ENCODE measurements at places on chromosomes 1 and 21.
A peak's percentile ranks its signal among the peaks of the same experiment; 100 is the strongest.

DNA sequence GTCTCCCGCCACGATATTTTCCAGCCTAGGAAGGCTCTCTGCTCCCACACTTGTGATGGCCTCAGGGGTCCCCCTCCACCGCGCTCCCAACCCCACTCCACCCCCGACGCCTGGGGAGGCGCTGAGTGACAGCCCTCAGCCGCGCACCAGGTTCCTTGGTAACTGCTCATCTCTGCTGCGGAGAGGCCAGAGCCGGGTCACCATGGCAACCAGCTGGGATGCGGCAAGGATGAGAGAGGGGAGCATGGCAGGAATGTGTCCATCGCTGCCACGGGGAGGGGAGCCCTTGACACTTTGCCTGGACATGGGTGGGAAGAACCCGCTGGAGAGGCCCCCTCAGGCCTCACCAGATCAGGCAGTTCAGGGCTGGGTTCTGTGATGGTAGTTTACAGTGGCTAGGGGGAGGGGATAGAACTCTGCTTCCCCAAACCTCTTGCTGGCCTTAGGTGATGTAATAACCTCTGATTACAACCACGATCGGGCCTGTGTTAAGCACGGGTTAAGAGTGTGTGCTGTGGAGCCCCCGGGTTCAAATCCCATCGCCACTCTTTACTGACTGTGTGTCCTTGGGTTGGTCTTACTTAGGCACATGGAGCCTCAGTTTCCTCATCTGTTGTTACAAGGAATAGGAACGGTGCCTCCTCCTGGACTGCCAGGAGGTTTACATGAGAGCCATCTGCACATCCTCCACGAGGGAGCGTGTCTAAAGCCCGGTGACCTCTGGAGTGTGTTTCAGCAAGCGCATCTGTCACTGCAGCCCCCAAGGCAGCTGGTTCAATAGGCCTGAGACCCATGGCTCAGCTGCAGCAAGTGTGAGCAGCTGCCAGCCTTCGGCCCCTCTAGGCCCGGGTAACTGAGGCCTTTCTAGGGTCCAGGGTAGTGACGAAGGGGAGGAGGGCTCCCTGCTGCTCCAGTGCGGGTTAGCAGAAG is 6.3 kb downstream of the KIF17 start:
- peak; percentile 62 for DNase-seq

GRCh38 chr1:54851406-54851805 is 35.6 kb downstream of the DHCR24 start:
- DNase-seq = no peak

DNA sequence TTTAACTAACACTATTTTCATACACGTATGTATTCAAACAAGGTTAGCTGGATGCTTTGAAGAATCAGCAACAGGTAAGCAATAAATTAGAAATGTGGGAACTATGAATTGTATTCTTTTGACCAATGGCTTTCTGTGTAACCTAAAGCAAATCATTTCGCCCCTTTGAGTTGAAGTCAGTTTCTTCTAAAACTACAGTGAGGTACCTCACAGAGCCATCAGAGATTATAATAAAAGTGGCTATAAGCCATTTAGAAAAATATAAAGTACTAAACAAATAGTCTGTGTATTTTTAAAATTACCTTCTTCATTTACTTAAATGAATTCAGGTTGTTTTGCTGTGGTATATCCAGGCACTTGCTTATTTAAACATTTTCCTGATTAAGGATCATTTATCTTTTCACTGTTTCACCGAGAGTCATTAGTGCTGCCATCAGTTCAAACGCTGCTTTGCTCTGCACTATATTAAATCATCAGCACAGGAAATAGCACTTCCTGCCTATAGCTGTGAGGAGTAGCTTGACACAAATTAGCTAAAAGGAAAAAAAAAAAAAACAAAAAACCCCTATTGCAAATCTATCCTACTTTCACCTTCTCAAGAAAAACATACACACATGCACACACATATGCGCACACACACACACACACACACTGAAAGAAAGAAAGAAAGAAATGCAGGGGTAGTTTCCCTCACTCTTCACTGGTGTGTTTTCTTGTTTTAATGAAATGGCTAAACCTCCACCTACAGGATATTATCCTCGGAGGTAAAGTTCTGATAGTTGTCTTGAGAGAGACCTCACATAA is 39.8 kb upstream of the C1orf105 start:
- no peak for DNase-seq

DNA sequence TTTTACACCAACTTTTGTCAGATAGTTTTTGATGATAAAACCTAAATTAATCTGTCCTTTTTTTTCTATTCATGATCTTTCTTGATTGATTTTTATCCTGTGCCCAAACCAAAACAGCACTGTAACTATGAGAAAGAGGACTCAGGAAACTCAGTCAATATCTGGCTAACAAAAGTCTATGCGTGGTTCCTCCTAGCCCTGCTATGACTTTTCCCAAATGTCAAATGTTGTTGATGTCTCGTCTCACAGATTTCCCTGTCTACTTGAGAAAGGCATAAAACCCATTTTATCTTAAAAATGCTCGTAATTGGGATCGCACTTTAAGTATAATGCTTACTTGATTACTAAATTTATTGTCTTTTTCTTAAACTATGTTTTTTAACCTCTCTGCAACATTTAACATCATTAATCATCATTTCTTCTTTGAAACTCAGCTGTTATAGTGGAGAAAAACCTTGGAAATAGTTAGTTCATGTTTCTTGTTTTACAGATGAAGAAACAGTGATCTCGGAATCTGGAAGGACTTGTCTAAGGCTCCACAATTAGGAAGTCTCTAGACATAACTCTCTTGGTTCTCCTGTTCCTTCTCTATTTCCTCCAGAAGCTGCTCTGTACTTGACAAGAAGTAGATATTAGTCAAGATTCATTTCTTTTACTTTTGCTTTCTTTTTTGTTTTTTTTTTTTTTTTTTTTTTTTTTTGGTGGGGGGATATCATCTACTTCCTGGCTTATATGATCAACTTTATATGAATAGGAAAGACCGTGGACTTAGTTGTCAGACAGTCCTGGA is 26.2 kb upstream of the PTPRC start:
- DNase-seq = no peak

DNA sequence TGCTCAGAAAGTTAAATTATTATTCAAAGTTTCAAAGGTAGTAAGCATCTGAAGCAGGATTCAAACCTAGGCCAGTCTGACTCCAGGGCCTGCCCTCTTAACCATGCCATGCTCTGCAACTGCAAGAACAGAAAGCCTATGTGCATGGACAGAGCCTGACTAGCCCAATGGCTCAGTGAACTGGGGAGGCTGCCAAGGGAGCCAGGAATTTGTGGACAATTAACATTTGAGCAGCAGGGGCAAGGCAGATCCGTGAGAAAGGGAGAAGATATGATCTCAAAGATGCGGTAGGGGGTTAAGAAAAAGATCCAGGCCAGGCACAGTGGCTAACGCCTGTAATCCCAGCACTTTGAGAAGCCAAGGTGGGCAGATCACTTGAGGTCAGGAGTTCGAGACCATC is 6.5 kb upstream of the ATP1A4 start:
- no peak for DNase-seq

DNA sequence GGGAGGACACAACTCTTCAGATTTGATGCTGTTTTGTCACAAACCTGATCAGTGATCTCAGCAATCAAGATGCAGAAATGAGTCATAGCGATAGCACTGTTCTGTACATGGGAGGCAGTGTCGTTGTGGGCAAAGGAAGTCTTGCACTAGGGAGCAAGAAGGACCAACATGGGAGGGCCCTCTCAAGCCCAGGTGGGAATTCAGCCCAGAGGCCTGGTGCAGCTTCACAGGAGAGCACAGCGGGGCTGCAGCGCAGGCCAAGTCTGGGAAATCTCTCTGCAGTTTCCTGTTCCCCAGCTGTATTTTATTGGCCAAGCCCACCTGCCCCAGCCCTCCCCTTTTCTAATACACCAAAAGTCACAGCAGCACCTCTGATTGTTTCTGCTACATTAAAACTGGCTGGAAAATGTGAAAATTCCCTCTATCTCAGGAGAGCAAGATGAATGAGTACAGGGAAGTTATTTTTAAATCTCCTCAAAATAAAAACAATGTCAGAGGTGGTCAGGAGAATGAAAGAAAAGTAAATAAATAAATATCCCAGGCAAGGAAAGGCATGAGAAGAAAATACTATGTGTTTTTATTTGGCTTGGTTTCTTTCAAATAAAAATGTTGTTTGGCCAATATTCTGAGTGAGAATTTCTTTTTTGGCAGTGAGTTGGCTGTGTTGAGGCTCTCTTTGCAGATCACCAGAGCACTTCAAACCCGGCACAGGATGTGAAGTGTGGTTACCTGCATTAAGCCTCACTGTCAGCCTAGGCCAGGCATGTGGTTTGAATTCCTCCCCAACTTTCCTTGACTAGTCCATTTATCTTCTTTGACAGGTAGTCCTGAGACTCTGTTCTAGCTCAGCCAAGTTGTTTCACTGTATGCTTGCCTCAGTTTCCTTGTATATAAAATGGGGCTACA is 422.1 kb downstream of the PLPP3 start:
- no peak for DNase-seq

DNA sequence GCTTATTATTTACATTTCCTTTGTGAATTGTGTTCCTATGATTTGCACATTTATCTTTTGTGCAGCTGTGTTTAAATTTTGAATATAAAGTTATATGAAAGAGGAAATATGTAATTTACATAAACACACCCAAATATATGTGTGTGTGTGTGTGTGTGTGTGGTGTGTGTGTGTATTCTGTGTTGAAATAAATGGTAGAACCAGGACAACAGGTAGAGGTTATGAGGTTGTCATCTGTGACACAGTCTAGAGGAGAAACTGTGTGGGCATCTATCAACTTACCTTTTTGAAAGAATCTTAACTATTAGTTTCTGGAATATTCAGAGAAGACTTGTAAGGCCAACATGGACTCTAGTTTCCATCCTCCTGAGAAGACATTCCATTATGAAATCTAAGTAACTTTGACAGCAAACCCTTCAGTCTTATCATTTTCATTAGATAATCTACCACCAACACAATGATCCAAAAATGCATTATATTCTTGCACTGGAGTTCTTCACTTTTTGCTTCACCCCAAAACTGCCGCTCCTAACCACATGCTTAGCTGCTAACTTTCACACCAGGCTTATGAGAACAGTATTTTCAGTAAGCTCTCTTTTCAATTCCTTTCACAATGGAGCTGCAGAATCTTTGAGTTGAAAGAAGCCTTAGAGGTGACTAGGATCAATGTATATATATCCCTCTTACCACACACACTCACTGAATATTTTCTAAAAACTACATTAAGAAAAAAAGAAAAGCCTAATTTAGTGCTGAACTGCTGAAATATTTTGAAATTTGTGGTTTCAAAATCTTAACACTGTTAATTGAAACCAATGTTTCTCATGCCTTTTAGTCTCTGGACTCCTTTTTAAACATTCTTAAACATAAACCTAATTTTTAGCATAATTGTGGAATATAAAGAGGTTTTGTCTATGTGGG is 21.8 kb downstream of the PTPRC start:
- DNase-seq = no peak

GRCh38 chr1:29460041-29460610 is 223.8 kb downstream of the PTPRU start:
- DNase-seq = no peak

DNA sequence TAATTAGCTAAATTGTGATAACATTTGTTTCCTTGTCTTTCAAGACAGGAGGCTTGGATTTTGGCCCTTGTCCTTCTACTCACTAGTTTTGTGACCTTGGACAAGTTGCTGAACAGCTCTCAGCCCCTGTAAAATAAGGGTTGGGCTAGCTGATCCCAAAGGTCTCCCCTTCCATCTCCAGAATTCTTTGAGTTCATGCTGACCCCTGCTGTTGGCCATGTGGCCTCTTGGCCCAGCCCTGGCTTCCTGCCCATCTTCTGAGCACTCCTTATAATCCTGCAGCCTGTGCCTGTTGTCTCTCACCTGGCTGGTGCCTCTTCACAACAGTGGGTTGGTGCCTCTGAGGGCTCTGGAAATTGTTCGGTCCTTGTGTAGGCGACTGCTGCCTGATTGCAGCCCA is 10.1 kb downstream of the PTGFRN start:
- peak; percentile 16 for DNase-seq

DNA sequence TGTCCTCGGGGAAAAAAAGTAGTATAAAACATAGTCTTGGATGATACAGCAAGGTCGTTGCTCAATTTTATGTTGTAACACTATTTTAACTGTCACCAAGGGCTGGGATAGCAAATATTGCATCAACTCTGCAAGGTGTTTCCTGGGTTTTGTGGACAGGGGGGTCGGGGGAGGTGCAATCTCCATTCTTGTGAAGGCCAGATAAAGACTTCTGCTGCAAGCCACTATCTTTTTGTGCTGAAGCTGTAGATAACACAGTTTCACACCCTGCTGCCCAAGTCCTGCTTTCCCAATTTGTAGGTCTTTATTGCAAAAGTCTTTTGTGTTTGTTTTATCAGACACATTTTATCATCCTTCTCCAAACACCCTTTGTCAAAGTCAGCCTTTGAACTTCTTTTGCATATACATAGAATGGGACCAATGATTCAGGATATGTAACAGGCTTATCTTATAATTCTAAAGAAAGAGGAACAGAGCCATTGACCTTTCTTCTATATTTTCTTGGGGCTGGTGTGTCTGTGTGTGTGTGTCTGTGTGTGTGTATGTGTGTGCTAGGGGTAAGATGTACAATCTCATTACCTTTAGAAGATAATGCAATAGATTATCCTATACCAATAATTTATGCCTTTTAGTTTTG is 140.6 kb downstream of the RUNX1 start:
- no peak for DNase-seq

DNA sequence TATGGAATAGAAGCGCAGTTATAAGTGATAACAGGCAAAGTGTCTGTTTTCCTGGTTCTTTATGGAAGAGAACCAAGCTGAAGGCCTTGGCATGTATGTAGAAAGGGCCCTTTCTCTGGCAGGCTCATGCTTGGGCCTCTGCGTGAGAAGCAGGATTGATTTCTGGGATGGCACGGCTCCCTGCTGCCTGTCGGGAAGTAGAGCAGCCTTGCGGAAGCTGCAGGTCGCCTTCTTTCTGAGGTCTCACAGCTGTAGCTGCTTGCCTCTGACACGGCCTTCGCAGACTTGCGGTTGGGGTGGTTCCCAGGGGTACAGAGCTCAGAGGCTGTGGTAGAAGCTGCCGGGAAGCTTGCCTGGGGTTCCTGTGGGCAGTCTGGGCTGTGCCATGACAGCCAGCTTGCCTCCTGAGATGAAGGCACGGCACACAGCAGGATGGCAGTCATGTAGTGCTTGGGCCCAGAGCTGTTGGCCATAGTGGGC is 39.4 kb downstream of the TRAPPC10 start:
- no peak for DNase-seq

DNA sequence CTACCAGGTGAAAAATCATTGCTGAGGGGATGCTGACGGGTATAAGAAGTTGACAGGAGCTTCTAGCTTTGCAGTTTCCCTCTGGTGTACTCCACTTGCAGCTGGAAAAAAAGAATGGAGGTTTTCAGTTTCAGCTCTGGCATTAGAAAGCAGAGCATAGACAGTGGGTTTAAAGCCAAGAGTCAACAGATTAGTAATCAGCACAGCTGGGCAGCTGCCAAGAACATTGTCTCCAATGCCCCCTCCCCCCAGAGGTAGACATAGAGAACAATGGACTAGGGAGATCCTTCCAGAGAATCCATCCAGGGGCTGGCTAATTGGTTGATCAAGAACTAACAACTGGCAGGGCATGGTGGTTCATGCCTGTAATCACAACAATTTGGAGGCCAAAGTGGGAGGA is 10.1 kb upstream of the ZBTB8B start:
- peak; percentile 30 for DNase-seq

Measured in BE2C (cell line).